ENCODE measurements at places on chromosomes 4 and X.

GRCh38 chr4:85774489-85774888 lies 299.5 kb downstream of the ARHGAP24 start:
- no peak for DNase-seq

DNA sequence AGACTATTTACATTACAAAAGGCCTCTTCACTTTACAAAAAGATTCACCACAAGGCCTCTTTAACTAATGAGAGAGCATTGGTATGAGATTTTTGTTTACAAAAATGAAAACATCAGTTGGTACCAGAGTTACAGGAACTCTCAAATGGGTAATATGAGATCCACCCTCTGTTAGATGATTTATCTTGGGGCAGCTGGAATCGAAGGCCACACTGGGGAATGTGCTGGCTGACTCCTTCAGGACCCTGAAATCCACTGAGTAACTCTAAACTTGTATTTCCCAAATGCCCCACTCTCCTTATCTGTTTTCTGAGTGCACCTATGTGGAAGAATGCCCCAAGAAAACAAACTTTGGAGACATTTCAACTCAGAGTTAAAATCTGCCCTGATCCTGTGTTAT lies 232.9 kb upstream of the F9 start:
- no peak for DNase-seq

- DNase-seq: no peak
Observed at GRCh38 chr4:106291678-106292077, 24.3 kb downstream of the TBCK start.

GRCh38 chr4:74081035-74081434 lies 18.0 kb downstream of the CXCL2 start:
- no peak for DNase-seq

GRCh38 chrX:79096145-79096556 lies 48.3 kb upstream of the GPR174 start:
- no peak for DNase-seq

- peak; percentile 26 for DNase-seq
Observed at GRCh38 chr4:82599336-82599735, 37.5 kb upstream of the TMEM150C start.

- DNase-seq: no peak
Observed at GRCh38 chr4:1096841-1097240, 16.5 kb downstream of the RNF212 start.

GRCh38 chr4:4334798-4335520 lies 44.9 kb downstream of the ZBTB49 start:
- peak; percentile 54 for DNase-seq

- no peak for DNase-seq
Observed at GRCh38 chrX:153816831-153817690, 13.3 kb downstream of the PDZD4 start.

- DNase-seq: no peak
Observed at GRCh38 chrX:26253526-26253925, 37.6 kb downstream of the MAGEB5 start.

GRCh38 chr4:7677799-7678301 lies 243.1 kb upstream of the PSAPL1 start:
- DNase-seq: no peak

DNA sequence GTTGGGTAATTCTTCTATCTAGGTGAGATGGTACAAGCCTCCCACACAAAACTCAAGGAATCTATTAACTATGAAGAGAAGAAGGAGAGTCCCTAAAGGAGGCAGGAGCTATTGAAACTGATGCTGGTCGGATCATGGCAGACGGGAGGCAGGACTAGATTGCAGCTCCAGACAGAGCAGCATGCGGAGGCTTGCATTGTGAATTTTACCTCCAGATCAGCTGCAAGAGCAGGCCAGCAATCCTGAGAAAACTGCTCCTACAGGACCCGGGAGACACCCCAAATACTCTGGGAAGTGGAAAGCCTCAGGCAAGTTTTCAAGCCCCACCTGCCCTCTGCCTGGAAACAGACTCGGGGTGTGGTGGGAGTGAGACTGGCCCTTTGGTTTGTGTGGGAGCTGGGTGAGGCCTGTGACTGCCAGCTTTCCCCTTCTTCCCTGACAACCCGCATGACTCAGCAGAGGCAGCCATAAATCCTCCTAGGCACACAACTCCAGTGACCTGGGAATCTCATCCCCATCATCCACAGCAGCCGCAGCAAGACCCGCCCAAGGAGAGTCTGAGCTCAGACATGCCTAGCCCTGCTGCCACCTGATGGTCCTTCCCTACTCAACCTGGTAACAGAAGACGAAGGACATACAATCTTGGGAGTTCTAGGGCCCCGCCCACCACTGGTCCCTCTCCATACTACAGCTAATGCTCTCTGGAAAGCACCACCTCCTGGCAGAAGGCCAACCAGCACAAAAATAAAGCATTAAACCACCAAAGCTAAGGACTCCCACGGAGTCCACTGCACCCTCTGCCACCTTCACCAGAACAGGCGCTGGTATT lies 30.9 kb downstream of the GATB start:
- DNase-seq: no peak

DNA sequence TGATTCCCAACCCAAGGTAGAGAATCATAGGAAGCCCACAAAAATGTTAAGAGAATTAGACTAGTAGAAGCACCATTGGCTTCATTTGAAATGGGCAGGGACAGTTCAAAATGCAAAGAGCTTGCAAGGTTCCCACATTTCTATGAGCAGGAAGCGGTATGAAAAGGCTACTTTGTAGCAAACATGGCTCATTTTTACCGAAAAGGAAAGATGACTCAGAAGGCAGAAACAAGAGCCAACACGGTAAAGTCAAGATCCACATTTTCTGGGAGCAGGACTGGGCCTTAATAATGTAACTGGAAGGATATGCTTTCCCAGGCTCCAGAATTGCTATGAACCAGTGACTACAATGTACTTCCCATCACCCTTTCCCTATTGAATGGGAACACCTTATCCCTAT lies 89.5 kb downstream of the GLRA3 start:
- no peak for DNase-seq

DNA sequence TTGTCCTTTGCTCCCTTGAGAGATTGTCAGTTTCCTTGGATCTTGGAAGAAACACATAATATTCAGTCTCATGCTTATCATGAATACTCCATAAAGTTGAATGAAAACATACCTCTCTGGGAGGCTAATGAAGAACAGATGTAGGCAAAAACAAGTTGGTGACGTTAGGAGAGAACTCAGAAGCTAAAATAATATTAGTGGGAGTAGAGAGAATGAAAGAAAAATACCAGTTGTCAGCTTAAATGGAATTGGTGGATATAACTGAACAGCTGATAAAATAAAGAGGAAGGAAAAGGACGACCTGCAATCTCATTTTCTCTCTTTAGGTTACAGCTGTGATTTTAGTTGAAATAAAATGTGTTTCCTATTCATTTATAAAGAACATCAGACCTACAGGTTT lies 124.8 kb downstream of the SNCA start:
- no peak for DNase-seq

DNA sequence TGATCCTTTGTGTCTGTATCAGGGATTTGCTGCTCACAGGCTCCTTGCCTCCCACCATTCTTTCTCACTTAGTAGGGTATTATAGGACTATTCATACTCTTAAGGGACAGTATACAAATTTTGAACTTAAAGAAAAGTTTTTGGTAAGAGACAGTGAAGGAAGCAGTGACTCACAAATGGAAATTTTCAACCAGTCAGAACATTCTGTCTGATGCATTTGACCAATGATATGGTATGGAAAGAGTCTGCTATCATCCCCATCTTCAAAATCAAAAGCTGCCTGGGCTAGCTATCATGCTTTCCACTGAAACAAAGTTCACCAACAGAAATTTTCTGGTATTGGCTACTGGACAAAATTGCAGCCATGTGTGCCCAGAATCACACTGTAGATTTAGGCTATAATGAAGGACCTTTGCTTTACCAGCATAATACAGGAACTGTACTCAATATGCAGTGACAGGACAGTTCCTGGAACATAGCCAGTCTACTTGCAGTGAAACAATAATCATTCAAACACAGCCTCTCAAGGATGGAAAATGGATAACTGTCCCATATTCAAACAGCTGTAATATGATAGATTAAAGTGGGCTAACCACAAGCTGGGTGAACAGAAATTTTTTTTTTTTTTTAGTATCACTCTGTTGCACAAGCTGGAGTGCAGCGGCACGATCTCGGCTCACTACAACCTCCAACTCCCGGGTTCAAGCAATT lies 109.0 kb upstream of the ACSL4 start:
- DNase-seq: no peak

DNA sequence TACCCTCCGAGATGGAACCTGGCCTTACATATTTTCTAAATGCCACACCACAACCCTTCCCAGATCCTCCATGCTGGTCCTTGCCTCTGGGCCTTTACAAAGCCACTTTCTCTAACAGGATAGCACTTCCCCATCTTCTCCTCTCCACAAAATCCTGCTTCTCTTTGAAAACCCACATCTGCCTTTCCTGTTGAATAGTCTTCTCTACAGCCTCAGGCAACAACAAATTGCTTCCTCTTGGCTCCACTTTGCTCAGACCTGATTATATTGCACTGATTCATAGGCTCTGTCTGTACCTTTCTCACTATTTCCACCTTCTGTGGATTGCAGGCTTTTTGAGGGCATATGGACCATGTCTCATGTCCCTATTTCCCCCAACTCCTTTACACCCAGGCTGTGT lies 203.7 kb upstream of the MBNL3 start:
- no peak for DNase-seq

GRCh38 chrX:78168065-78168464 lies 28.6 kb upstream of the TAF9B start:
- DNase-seq: no peak

DNA sequence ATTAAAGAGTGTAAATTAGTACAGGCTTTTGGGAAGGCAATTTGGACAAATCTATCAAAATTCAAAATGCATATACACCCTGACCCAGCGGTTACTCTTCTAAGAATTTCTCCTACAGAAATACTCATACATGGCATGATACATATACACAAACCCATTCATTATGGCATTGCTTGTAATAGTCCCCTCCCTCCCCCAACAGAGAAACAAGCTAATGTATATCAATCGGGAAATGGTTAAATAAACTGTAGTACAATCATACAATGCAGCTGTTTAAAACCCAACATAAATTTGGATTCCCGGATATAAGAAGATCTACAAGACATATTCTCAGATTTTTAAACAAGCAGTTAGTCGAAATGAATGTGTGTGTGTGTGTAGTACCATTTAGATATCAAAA lies 808 bp downstream of the HUWE1 start:
- DNase-seq: no peak

DNA sequence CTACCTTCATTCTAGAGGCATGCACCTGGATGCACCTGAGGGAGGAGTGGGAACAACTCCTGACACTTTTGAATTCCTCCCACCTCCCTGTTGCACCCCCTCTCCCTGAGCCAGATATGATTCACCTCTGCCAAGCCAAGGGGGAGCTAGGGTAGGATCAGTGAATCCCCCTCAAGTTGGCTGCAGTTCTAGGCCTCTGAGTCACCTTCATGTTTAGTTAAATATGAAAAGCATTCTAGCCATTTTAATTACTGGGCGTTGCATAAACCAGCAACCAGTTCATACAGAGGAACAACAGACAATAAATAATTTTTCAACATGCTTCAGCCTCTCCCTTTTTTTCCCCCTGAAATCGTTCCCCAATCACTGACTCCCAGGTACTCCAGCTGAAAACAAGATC lies 1440.2 kb downstream of the ADGRL3 start:
- no peak for DNase-seq

DNA sequence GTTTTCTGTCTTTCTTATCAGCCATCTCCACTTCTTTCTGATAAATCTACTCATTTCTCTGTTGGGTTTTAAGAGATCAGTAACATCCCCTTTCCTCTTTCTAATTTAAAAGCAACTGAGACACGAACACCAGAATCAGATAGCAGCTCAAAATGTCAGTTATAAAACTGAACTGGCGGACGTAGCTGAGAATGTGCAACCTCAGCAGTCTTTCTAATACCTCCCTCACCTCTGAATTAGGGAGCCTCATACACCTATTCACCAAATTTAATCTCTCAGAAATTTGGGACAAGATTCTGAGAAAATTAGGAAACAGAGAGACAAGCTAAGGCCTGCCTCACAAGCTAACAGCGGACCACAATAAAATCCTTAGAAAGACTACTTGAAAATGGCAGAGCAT lies 52.0 kb upstream of the ACSL4 start:
- no peak for DNase-seq

- no peak for DNase-seq
Observed at GRCh38 chr4:53116954-53117353, 248.9 kb downstream of the SCFD2 start.

DNA sequence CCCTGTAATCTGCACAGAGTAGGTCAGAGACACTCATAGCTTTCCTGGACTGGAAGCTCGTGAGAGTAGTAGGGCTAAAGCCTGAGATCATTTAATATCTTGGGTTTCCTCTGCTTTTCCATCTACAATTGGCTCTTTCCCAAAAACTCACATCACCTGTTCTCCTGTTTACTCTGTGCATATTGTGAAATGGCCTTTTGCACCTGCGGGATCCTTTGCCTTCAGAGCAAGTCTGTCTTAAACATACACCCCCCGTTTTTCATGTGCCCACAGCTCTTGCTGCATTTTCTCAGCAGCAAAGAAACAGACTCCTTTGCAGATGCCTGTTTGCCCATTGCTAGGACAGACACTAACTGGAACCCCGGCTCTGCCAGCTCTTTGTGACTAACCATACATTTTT lies 608.3 kb upstream of the PCDH10 start:
- DNase-seq: peak; percentile 69

- no peak for DNase-seq
Observed at GRCh38 chr4:26113339-26113940, 199.4 kb downstream of the SMIM20 start.

GRCh38 chrX:25295466-25295865 lies 279.7 kb upstream of the ARX start:
- DNase-seq: no peak

DNA sequence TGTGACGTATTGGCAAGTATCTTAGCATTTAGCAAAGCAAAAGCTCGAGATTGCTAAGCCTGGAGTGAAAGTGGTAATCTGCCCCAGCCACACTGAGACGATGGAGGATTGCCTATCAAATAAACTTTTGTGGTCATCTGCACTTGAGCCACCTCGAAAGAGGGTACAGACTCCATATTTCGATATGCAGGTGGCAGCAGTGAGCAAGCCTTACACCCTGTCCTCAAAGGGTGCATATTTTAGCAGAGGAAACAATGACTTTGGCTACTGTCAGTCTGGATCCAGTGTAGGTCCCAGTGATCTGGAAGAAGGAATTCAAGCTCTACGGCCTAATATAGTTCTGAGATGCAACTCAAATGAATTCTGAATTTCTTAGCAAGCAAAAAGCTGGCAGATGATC lies 153.9 kb downstream of the ATG4A start:
- no peak for DNase-seq
